Dermis blood vessel endothelial cell (primary cell): ENCODE measurements at places on chromosomes 1 and 21. TPM values are rescaled to one million over a fixed set of nuclear protein-coding genes. Genes with fewer than 3 reads are reported as not detected.

DNA sequence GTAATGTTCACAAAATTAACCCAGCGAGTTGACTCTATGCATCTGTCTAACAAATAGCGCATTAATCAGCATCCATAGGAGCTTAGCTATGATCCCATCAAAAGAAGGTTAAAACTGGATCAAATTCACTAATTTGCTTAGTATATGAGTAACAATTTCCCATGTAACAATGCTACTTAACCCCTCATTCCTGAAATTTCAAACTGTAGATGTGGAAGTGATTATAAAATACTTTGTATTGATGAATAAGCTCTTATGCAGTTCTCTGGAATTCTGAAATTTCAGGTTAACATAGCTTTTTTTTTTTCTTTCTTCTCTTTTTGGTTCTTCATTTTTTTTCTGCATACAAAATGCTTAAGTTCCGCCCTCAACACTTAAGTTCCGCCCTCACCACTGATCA, 1272.7 kb downstream of the KCNT2 start:
- DNase-seq: no peak

- no peak for DNase-seq
Observed at GRCh38 chr21:35506771-35507170, 457.7 kb upstream of the RUNX1 start.

DNA sequence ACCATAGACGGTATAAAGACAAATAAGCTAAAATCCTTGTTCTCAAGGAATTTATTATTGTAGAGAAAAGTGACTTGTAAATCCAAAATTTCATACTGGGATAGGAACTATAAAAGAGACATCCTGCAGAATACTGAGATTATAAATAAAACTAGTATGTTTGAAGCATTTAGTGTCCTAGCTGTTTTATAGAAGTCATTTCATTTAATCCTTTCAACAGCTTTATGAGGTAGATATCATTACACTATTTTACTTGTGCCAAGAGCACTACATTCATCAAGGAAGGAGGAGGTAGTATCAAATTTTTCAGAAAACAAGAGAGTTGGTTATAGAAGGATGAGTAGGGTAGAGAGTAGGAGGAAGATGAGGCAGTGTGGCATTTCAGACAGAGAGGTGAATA, 119.6 kb downstream of the ATF6 start:
- no peak for DNase-seq

Gene TMEM200B
- 0.28 and 0.34 TPM in 2 replicates for total RNA-seq

- peak; percentile 70 for DNase-seq
Observed at GRCh38 chr1:155226910-155227260, 18.4 kb downstream of the MTX1 start.

- DNase-seq: no peak
Observed at GRCh38 chr1:66546047-66546810, 12.3 kb downstream of the SGIP1 start.

Gene GPR157
- 4.3 and 7.0 TPM in 2 replicates for total RNA-seq

DNA sequence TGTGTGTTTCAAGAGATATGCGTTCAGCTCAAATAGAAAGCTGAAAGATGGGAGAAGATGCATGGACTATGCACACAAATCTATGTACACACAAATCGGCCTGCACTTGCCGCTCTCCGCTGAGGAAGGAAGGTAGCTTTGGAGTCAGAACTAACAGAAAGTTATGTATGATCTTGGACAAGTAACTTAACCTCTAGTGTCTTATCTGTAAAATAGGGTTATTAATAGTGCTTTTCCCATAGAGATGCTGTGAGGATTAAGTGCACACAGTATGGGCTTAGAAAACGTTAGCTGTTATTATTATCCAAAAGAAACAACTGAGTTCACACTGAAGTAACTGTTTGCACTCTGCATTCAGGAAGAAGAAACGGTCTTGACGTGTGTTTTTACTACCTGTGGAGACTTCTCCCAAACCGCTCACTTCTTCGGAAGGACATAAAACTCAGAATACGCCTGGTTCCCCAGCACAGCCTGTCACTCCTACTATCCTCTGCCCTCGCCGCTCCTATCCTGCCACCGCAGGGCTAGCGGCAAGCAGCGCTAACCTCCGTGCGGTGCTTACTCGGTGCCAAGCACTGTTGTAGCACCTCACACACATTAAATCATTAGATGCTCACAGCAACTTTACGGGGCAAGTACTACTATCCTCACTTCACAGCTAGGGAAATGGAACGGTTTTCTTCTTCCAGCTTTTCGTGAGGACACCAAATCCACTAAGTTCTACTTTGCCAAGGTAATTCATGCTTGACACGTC, 1.3 kb downstream of the TGFBR3 start:
- DNase-seq: peak; percentile 57

GRCh38 chr1:59631561-59632255, 183.0 kb upstream of the HOOK1 start:
- no peak for DNase-seq

- DNase-seq: peak; percentile 2
Observed at GRCh38 chr1:194076646-194077045, 890.2 kb upstream of the B3GALT2 start.

DNA sequence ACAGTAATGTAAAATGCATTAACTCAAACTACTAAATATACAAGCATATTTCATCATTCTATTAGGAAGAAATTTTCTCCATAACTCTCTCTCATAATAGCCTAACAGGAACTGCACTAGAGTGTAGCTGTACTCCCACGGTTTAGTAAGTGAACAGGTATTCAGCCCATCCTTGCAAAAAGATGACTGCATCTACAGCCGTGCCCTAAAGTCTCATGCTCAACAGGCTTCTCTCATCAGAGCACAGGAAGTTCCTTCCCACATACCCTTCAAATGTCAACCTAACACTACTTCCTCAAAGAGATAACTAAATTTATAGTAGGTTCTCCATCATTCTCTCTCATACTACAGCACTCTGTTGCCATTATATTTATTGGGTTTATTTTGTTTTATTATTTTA, 251.6 kb downstream of the AKT3 start:
- DNase-seq: no peak

DNA sequence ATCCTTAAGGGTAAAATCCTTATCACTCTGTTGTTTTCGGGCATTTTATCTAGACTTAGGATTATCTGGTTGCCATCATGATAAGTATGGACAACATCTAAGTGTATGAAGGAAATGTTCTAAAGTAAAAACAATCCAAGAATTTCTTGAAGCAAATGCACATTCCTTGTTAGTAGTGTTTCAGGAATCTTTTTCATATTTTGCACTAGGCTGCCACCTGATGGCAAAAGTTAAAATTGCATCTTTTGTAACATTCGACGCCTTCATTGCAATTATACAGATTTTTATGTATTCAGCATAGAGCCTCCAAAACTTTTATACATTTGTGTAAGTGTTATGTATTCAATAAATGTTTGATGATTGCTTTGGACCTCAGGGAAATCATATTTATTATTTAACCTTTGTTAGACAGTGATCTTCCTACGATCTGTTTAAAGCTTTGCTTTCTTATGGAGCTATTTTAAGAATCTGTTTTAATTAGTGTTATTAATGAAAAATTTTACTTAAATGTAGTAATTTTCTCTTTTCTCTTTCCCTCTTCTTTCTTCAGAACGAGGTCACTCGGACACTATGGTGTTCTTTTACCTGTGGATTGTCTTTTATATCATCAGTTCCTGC, 49.4 kb upstream of the KIAA1614 start:
- DNase-seq: peak; percentile 78

Gene ZNF678
- total RNA-seq: 11.7 and 21.4 TPM in 2 replicates

Gene AMPD1
- not detected in 2 replicates for total RNA-seq

Gene SKI
- total RNA-seq: 26.7 and 44.4 TPM in 2 replicates

GRCh38 chr1:204887846-204888245, 17.2 kb downstream of the NFASC start:
- no peak for DNase-seq

Gene KRTAP19-5
- not detected in 2 replicates for total RNA-seq

DNA sequence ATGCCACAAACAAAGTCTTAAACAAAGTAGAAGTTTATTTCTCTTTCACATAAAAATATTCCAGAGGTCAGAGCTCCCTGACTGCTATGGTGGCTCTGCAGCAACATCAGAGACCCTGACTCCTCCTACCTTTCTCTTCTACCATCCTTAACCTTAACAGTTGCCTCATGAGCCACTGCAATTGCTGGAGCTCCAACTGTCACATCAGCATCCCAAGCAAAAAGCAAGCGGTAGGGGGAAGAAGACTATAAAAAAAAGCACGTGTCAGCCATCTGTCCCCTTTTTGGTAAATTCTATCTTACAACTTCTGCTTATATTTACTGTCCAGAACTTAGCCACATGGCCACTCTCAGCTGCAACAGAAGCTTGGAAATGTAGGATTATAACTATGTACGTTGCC, 21.8 kb upstream of the H6PD start:
- DNase-seq: no peak

Gene MEGF6
- 100 and 120 TPM in 2 replicates for total RNA-seq

GRCh38 chr1:177281901-177282300, 111.1 kb downstream of the BRINP2 start:
- no peak for DNase-seq

Gene C8B
- not detected in 2 replicates for total RNA-seq

GRCh38 chr1:100445565-100445964, 92.4 kb upstream of the GPR88 start:
- peak; percentile 26 for DNase-seq

Gene OR2T29
- not detected in 2 replicates for total RNA-seq

Gene CD5L
- total RNA-seq: not detected in 2 replicates

GRCh38 chr1:59139396-59139795, 157.5 kb upstream of the FGGY start:
- DNase-seq: no peak

DNA sequence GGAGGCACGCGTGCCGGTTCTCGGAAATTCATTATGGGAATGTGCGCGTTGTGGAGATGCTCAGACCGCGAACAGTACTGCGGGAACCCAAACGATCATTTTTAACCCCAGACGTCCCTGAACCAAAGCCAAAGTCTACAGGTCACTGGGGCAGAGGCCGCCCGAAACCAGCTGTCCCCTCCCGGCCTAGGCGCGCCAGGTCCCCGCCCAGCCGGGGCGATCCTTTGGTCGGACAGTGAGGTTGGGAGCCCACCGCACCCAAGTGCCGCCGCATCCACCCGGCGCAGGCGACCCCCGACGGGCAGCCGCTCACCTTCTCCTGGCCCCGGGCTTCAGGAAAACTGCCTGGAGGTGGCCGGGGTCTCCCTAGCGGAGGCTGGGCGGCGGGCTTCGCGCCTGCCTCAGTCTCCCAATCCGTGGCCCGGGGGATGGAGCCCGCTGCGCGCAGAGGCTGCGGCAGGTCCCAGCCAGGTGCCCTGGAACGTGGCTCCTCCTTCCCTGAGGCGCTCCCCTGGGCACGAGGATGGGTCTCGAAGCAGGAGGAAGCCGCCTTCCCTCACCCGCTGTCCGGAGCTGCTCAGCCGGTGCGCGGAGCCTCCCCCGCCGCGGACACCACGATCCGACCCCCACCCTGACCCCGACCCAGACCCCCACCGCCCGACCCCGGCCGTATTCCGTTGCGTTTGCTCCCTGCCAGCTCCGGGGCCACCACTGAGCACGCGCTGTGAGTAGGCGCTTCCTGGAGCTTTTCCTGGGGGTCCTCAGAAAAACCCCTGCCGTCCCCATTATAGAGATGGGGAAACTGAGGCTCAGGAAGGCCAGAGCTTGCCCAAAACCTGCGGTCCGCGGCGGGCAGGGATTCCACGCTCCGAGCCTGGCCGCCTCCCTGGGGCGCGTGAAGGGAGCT, 8.1 kb upstream of the SLX9 start:
- no peak for DNase-seq

DNA sequence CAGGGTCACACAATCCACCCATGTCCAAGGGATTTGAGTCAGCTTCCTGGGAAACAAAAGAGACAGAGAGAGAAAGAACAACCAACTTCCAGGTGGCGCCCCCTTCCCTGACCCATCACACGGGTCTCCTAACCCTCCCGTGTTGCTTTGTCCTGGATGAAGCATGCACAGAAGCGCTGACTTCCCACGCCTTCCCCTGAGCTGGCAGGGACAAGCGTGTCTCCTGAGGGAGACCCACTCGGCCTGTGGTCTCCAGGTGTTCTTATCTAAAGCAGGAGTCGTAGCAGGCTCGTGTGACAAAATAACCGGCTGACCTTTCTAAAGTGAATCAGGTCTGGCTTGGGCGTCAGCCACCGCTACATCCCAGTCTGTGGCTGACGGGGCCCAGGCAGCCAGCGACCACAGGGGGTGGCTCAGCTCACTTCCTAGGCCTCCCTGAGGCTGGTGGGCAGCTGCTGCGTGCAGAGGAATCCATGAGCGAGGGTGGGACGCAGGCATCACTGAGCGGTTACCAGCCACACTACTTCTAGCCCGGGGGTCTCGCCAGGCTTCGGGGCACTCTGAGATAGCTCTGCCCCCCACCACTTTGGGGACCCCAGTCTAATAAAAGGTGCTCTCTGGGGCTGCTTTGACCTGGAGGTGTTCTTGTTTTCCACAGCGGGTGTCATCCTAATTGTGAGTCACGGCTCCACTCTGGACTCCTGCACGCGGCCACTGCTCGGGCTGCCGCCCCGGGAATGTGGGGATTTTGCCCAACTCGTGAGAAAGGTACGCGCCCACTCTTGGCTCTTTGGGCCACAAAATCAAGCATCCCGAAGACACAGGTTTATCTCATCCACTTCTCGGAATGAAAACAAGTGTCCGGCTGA, 40.4 kb downstream of the UBASH3A start:
- no peak for DNase-seq

DNA sequence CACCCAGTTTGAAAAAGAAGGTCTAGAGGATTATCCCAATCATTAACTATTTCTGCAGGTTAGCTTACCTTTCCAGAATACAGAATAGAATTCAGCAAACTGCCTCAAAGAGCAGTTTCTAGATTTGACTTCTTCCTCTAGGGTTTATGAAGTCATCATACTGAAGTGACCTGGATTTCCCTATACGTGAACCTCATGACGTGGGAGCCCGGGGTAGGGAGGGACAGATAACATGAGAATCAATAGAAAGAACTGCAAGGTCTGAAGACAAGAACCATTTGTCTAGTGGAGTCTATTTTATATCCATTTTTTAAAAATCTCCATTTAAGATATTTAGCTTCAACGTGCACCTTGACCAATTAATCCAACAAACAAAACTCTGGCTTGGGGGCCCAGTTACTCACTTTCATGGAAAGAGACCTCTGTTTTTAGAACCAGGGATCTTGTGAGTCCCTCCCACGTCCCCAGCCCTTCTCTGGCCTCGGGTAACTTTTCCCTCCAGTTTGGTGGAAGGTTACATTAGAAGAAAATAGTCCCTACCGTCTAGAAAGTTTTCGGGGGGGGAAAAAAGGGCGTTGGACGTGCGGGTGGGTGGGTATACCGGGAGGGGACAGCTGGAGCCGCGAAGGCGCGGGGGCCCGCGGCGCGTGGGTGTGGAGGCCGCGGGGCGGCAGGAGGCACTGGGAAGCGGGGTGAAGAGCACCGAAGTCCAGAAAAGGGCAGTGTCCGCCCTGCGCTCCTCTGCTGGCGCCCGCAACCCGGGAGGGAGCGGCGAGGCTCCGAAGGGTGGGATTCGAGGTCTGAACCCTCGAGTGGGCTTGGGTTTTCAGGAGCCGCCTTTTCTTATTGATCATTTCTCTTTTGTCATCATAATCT, 13.8 kb upstream of the POGZ start:
- peak; percentile 72 for DNase-seq

Gene LCE2B
- total RNA-seq: not detected in 2 replicates
